Activated T-cell treated with anti-CD3 and anti-CD28 coated beads, Interleukin-2, amount 50 U/mL, for 48 hours (primary cell): ENCODE measurements at places on chromosomes 13 and 19.

DNA sequence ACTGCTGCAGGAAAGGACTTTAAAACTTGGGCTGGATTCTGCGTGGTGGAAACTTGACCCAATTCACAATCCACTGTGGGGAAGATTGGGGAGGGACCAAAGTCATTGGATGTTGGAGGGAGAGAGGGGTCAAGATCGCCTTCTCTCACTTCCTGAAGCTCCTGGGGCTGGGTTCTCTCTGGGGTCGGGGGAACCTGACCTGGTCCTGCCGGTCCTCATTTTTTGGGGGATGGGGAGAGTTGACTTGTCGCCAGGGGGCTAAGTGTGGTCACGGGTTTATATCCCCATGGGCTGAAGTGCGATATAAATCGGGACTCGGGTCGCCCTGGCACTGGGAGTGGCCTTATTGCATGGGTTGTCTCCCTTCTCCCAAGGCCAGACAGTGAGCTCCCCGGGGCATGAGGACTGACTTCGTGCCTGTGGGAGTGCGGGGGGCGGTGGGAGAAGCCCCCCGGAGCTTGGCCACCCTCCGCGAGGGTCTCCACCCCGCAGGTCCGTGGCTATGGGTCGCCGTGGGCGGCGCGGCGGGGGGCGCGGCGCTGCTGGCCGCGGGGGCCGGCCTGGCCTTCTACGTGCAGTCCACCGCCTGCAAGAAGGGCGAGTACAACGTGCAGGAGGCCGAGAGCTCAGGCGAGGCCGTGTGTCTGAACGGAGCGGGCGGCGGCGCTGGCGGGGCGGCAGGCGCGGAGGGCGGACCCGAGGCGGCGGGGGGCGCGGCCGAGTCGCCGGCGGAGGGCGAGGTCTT lies 6.3 kb downstream of the ICAM5 start:
- no peak for DNase-seq

DNA sequence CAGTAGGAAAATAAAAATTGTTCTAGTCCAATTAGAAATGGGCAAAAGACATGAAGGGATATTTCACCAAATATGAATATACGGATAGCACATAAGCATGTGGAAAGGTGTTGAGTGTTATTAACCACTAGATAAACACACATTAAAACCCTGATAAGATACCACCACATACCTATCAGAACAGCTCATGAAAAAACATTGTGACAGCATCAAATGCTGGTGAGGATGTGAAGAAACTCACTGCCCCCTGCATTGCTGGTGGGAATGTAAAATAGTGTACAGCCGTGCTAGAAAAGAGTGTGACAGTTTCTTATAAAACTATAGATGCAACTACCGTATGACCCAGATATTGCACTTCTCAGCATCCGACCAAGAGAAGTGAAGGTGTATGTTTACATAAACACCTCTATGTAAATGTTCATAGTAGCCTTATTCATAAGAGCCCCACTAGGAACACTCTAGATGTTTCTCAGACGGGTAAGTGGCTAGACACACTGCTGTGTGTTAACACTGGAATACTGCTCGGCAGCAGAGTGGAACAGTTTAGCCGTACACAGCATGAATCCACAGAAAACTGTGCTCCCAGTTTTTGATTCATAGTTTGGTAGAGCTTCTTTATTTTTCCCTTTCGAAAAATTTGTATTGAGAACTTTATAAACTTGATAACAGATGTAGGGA lies 321.1 kb downstream of the MYO16 start:
- no peak for DNase-seq

GRCh38 chr19:56174550-56174949 lies 1.3 kb upstream of the GALP start:
- DNase-seq: no peak

GRCh38 chr13:33262062-33262487 lies 23.5 kb downstream of the STARD13 start:
- DNase-seq: no peak

DNA sequence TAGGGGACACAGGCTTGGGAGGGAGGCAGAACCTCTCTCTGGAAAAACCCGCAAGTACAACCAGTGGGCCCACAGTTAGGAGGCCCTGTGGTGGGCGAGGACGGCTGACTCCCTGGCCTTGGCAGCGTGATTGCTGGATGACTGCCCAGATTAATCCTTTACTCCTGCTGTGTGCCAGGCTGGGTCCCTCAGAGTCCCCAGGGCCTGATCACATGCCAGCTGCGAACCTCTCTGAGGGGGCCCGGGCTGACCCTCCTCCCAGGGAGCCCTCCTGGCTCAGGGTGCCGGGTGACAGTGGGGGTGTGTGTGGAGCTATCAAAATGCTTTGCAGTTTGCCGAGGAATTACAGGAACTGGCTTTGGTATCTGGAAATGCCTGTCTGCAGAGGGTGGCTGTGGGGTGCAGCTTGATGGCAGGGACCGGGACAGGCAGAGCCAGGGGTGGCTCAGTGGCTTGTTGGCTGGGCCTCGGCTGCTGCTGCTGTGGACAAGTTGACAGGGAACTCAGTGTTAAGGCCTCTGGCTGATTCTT lies 48.9 kb downstream of the DNM2 start:
- DNase-seq: no peak
